ENCODE measurements at places on chromosomes 16 and 17.
A peak's percentile ranks its signal among the peaks of the same experiment; 100 is the strongest.

DNA sequence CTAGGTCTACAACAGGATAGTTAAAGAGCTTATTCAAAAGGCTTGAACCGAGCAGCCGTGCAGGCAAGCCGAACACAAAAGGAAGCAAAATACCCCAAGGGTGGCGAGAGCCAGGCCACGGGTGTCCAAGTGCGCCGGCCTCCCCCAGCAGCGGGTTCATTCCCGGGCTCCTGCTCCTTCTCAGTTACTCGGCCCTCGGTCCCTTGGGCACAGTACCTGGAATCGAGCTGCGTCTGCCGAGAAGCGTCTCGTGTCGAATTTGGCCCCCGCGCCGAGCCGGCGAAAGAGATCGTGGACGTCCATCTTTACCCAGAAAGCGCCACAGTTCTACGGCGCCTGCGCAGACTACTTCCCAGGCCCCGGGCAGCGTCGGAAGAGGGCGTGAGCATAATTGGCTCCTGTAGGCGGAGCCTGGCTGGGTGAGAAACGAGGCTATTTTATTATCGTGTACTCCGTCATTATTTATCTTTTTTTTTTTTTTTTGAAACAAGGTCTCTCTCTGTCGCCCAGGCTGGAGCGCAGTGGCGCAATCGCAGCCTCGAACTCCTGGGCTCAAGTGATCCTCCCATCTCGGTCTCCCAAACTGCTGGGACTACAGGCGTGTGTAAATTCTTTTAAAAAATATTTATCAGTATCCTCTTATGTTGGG, at the start of gene DDX52:
Gene DDX52, minus strand, starts transcription at position 329 of the 649 bp plus-strand sequence. Its CDS starts 26 bp downstream, at position 303.
- peak; percentile 71 for DNase-seq

- DNase-seq, result no peak
Measured at GRCh38 chr16:24728891-24729242, 584 bp upstream of the TNRC6A start.

- no peak for DNase-seq
Measured at GRCh38 chr17:59428916-59429485, 97.5 kb downstream of the YPEL2 start.

GRCh38 chr17:69501591-69502468, 87.3 kb downstream of the MAP2K6 start:
- no peak for DNase-seq

- no peak for DNase-seq
Measured at GRCh38 chr17:5437721-5438317, 1.1 kb downstream of the C1QBP start.

- no peak for DNase-seq
Measured at GRCh38 chr16:84941921-84942320, 69.4 kb downstream of the ZDHHC7 start.

DNA sequence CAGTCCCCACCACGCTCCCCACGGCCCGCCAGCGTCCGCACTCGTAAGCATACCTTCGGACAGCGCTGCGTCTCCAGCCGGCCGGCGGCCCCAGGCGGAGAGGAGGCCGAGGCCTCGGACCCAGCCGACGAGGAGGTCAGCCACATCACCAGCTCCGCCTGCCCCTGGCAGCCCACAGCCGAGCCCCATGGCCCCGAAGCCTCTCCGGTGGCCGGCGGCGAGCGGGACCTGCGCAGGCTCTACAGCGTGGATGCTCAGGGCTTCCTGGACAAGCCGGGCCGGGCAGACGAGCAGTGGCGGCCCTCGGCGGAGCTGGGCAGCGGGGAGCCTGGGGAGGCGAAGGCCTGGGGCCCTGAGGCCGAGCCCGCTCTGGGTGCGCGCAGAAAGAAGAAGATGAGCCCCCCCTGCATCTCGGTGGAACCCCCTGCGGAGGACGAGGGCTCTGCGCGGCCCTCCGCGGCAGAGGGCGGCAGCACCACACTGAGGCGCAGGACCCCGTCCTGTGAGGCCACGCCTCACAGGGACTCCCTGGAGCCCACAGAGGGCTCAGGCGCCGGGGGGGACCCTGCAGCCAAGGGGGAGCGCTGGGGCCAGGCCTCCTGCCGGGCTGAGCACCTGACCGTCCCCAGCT, 4.9 kb downstream of the TPSG1 start:
- DNase-seq, result no peak

- no peak for DNase-seq
Measured at GRCh38 chr16:22366889-22367288, 7.5 kb downstream of the CDR2 start.

GRCh38 chr16:10858203-10858602, 18.8 kb upstream of the CIITA start:
- no peak for DNase-seq

- no peak for DNase-seq
Measured at GRCh38 chr17:6187836-6188235, 117.7 kb downstream of the WSCD1 start.

DNA sequence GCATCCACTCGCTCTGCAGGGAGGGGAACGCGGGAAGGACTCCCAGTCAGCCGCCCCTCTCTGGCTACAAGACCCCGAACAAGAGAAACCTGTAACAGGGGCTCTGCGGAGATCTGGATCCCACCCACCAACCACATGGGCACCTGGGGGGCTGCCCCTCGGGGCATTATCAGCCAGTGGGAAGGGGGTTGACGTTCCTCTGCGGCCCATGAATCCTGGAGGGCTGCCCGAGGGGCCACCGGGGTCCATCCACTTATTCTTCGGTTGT, 1.8 kb upstream of the PCGF2 start:
- DNase-seq, result no peak
